Right kidney (tissue), 9 donors: ENCODE measurements at places on chromosomes 1 and 21.

- no peak for DNase-seq
These were observed 21.3 kb upstream of the ATF3 start for GRCh38 chr1:212587016-212587887.

DNA sequence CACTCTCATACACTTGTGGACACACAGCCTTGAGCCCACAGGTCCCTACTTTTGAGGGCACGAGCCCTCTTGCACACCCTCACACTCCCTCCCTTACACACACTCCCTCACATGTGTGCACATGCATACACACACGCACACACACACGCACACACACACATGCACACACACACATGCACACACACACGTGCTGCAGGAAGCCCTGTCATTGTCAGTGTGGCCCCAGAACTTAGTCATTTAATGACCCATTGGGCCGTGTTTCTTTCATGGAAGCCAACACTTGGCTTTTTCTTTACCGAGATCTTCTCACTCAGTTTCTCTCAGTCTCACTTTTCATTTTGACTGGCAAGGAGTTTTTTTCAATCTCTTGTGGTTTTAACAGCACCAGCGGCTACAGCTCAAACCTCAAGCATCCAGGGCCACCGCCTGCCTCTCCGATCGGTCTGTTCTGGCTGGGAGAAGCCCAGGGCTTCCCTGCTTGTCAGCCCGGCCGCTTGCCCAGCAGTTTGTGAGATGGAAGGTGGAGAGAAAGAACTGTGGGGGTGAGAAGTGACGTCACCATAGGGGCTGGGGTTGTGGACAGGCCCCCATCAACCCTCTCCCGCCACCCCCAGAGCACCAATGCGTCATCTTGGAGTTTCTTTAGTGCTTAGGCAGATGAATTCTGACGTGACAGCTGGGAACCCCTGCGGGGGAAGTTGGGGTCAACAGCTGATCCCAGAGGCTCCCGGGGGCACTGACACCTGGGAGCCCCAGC is 15.8 kb upstream of the TNFRSF8 start:
- no peak for DNase-seq

DNA sequence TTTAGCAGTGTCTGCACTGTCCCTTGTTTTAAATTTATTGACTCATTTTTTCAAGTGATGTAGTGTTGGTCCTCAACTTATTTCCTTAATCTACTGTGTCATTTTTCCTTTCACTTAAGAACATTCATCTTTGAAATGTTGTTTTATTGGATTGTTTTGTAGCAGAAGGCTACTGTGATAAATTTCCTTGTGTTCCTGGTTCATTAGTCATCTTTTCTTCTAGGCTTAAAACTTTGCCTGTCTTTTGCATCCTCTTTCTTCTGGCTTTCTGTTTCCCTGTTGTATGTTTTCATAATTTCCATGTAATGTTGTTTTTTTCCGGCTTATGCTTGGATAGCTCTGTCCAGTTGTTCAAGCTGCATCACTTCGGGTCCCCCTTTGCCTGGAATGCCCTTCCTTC is 61.9 kb downstream of the UBE2T start:
- no peak for DNase-seq

DNA sequence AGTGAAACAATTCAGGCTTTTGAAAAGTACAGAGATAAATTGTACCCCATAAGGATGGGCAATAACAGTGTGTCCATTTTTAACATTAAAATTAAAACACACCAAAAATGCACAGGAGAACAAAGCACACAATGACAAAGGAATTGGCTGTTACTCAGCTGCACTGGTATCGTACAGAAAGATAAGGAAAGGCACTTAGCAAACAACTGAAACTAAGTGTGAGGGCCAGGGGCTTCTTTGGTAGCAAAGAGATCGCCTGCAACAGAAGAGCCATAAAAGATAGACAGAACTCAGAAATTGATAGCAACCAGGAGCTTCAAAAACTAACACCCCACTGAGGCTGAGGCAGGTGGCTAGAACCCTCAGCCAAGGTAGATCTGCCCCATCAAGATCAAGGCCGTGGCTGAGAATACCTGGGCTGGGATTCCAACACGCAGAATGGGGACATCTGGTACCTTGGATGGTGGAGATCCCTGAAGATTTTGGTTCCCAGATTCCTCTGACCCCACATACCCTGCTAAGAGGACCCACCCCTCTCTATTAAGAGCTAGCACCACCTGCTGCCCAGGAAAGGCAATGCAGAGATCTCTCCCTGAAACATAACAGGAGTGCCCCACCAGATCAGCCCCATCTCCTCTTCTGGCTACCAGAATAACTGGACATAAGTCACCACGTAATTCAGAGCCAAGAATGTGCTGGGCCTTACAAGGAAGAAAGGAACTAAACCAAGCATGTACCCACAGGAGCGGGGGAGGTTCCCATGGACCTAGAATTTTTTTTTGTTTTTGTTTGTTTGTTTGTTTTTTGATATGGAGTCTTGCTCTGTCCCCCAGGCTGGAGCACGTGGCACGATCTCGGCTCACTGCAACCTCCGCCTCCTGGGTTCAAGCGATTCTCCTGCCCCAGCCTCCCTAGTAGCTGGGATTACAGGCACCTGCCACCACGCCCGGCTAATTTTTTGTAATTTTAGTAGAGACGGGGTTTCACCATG is 16.2 kb downstream of the PLEKHO1 start:
- peak; percentile 41 for DNase-seq

DNA sequence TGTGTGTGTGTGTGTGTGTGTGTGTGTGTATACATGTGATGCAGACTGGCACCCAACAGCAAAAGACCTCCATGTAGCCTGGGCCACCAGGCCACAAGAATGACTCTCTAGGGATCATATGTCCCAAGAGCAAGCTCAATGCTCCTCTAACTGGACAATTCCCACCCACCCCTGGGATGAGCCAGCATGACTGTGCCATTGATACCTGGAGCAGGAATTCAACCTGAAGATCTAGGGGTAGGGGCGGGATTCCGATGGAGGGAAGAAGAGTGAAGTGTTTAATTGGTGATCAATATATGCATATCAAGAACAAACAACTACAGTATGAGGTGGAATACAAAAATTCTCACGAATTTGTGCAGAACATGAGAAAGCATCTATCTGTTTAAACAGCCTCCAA is 136.2 kb downstream of the PSMG1 start:
- DNase-seq = no peak

DNA sequence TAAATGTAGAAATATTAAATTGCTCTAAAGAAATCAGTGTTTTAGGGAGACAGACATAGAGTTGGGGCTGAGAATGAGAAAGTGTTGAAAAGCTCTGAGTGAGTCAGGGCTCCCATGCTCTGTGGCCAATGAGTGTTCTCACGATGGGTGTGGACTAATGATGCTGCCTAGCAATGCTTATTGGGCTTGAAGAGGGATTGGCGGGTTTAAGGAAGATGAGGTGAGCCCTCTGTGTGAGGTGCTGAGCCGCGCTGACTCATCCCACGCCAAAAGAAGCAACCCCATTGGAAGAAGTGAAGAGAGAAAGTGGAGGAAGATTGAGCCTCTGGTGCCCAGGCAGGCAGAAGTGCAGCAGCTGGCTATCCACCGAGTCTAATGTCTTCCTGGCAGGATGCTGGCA is 65.1 kb upstream of the DPT start:
- no peak for DNase-seq

- no peak for DNase-seq
These were observed 126.7 kb downstream of the NR5A2 start for GRCh38 chr1:200154069-200154767.

GRCh38 chr1:115911294-115911693 is 65.0 kb upstream of the SLC22A15 start:
- DNase-seq = no peak

- no peak for DNase-seq
These were observed 58.4 kb downstream of the SIPA1L2 start for GRCh38 chr1:232571523-232571922.

DNA sequence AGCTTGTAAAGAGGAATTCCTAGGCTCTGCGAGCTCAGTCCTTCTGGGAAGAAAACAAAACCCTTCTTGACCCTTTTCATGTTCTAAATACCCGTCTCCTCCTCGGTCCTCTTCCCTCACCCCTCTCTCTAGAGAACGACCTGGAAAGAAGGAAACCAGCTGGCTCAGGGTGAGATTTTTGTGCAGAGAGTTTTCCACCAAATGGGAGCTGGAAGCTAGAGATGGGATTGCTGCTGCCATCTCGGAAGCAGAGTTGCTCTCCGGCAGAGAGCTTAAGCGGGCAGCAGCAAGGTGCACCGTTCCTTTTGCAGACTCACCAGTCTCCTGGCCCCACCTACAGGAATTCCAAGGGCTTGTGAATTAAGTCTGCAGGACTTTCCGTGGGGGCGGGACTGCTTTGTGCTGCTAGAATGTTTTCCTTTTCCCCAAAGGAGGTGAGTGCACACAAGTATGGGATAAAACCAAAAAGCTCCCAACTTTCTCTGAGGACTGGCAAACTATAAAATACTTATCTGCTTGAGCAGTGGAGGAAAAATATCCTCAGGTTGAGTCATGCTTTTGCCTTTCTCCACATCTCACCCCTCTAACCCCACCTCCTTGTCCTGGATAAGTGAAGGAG is 29.1 kb upstream of the KIAA0040 start:
- DNase-seq = peak; percentile 30

GRCh38 chr1:203422656-203423055 is 53.0 kb upstream of the PRELP start:
- DNase-seq = no peak

DNA sequence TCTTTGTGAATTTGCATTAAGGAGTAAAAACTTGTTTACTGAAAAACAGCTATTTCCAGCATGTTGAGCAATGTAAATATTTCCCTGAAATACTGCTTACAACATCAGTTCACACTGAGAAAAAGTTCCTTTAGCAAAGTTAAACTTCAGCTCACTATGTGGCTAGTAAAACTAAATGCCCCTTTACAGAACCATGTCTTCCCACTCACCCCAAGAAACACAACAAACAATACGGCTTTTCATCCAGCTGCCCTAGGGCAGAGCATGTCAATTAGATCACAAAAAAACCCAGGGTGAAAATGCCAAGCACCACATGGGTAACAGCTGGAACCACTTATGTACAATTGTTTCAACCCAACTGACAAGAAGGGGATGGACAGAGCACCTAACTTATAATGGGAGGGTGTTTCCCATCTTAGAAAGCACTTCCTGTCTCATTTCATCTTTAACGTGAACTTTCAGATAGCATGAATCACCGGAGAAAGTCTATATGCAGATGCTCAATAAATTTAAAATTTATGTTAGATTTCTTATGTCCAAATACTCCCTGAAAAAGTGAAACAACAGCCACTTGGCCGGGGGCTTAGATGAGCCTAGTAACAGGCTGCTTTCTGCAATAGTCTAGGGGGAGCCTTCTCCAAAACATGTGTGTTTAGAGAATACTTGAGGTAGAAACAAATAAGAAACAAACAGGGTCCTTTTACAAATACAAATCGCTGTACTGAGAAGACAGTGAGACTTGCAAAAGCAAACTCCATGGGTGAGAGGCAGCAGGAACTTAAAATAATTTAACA is 6.6 kb downstream of the NID1 start:
- peak; percentile 28 for DNase-seq

DNA sequence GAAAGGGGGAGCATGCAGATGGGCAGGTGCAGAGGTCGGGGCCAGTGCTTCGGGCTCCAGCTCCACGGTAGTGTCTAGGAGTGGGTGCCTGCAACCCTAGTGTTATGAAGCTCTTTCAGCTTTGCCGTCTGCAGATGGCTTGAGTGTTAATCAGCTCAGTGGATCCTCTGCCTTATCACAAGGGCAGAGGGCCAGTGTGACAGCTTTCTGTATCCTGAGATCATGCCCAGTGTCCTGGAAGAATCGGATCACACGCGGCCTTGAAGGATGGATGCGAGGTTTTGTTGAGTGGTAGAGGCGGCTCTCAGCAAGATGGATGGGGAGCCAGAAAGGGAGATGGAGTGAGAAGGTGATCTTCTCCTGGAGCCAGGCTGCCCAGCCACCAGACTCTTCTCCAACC is 25.5 kb upstream of the C1orf146 start:
- DNase-seq = no peak

DNA sequence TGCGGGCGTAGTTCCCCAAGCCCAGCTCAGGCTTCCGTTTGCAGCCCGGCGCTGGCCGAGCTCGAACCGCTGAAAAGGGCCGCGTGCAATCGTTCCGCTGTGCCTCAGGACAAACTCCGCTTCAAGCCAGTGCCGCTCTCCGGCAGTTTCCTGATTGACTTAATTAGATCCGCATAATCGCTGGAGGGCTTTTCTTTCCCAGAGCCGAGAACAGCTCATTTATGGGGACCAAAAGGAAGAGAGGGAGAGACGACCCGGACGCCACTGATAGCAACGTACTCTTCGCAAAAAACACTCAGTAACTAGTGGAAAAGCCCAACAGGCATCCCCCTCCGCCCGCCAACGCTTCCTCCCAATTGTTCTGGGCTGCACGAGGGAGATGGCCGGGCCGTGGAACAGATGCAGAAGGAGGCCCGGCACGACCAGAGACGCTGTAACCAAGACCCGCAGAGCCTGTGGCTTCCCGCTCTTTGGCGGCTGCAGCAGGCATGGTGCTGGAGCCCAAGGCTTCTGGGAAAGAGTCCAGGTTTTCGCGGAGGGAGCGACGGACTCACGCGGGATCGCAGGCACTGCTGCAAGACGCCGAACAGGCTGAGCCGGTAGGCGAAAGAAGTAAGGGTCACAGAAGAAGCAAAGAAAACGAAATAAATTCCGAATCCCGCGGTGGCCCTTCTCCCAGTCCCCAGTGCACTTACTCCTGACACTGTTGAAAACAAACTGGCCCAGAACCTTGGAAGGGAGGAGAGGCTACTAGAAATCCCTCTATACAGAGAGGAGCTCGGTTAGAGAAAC is 3.6 kb upstream of the FOXD2 start:
- DNase-seq = peak; percentile 75

- no peak for DNase-seq
These were observed 9.5 kb upstream of the C1orf174 start for GRCh38 chr1:3909615-3910014.

DNA sequence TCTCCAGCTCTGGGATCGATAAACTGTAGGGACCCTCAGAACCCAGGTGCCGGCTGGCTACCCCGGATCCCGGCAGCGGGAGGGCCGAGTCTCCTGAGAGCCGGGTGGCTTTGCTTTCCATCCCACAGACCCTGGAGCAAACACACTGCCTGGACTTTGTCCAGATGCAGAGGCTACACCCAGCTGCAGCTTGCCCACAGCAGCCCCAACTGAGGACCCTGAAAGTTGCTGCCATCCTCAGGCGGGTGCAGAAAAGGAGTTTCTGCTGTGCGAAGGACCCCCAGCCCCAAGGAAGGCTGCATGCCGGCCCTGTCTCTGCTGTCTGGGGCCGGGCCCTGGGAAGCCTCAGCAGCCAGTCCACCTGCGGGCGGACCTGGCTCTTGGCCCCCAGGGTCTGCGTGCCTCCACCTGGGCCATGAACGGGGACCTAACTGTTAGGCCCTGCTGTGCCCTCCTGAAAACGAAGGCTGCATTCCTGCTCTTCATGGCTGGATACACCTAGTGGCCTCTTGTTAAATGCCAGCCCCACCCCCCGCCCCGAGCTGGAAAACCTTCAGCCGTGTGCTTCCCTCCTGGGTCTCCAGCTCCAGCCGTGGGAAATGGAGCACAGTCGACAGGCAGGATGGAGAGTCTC is 97.5 kb upstream of the ARHGEF16 start:
- no peak for DNase-seq
